ENCODE measurements at places on chromosomes 3 and 15.

- no peak for DNase-seq
Observed at GRCh38 chr3:18679238-18679637, 254.1 kb upstream of the SATB1 start.

DNA sequence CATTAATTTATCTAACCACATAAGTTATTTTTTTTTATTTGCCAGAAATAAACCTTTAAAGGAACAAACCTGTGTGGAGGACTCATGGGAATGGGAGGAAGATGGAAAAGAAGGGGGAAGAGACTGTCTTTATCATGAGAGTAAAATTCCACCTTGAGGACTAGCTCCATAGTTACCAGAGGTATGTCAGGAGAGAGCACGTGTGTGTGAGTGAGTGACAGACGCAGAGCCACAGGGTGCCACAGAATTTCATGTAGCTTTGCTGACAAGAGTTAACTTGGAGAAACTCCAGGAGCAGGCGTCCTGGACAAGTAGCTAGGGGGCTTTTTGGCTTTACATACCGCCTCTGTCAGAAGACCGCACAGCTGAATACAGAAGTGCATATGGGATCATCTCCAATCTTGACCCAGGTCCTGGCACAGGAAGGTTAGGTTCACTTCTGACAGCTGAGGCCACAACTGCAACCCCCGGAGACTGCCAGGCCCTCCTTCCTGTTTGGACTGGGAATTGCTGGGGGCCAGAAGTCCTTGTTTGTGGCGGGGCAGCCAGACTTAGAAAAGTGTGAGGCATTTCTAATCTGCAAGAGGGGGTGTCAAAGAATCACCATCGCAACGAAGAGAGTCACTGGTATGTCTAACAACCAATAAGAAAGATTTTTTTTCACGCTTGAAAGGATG is 197.8 kb upstream of the TPM1 start:
- no peak for DNase-seq

- no peak for DNase-seq
Observed at GRCh38 chr3:141814375-141814774, 51.2 kb downstream of the GRK7 start.

DNA sequence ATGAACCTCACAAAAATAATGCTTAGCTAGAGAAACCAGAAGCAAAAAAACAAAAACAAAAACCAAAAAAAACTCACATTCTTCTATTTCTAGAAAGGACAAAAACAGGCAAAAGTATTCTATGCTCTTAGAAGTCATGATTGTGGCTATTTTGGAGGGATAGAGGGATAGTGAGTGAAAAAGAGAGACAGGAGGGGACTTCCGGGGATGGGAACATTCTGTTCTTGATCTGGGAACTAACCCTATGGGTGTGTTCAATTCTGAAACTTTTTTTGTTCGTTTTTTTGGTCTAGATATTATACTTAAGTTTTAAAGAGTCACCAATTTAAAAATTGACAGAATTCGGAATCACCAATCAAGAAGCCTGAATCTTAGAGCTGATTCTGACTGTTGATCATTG is 120.0 kb upstream of the TPM1 start:
- no peak for DNase-seq

GRCh38 chr3:43081796-43082195 is 24.1 kb downstream of the POMGNT2 start:
- DNase-seq = no peak

DNA sequence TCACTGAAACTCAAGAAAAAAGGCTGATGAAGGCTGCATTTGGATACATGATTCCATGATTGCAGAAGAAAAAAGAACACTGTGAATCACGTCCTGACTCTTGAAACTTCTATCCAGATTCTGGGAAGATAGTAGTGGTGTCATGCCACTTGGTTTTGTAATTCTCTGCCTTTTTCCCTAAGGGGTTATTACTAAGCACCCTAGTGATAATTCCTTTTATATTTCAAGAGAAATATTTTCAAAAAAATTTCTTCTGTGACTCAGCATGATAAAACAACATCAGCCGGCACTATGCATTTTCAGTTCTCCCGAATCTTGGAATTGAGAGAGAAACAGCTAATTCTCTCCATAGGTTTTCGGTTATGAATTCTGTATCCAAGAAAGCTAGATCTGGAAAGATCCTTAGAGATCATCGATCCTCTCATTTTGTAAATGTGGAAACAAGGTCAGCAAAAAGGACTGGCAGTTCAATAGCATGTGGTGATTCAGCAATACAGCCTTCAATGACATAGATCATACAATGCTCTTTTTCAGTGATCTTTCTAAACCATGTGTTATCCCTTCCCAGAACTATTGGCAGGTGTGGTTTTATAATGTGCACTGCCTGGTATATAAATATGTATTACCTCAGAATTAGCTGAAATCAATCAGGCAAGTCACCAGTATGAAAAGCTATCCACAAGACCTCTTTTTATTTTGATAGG is 42.6 kb upstream of the TP63 start:
- DNase-seq = no peak

DNA sequence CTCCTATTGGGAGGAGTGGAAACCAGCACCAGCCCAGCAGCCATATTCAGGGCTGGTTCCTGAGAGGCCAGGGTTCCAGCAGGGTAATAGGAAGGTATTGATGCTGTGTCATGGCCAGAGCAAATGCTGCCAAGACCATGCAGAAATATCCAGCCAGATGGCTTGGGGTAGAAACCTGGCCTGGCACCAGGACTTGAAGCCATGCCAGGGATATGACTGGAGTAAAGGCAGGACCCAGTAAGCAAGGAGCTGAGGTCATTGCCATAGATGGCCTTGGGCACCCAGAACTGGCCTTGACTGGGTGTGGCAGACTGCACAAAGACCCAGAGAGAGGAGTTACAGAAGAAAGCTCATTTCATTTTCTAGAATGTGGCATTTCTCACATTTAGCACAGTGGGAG is 257.6 kb upstream of the GOLGA6L4 start:
- DNase-seq = no peak

DNA sequence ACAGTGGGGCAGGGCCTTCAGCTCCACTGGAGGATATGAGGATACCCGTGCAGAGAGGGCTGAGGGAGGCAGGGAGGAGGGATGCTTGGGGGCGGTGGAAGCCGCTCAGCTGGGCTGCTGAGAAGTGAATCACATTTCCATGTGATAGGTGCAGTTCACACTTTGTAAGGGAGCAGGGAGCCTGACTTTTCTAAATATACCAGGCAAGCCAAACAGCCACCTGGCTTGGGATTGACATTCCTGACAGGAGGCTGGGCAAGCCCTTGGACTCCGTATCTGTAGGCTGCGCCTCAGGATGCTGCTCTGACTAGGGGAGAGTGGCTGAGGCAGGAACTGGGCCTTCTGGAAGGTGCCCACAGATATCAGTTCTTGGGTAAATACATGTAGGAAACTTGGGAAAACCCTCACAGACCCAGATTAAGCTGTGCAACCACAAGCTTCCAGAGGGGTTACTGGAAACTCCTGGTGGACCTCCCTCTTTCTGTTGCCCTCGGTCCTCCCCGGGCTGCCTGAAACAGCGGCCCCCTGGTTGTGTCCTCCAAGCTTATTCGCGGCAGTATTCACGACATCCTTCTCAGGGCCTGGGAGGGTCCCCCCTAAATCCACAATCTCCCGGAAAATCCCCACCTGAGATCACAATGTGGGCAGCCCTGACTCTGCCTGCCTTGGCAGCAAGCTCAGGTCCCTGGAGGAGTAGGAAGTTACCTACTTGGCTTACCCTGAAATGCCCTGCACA is 33.0 kb upstream of the ADCY5 start:
- no peak for DNase-seq

GRCh38 chr3:142987080-142987700 is 14.2 kb upstream of the U2SURP start:
- DNase-seq = no peak

GRCh38 chr3:20104167-20104661 is 64.0 kb downstream of the KAT2B start:
- no peak for DNase-seq

DNA sequence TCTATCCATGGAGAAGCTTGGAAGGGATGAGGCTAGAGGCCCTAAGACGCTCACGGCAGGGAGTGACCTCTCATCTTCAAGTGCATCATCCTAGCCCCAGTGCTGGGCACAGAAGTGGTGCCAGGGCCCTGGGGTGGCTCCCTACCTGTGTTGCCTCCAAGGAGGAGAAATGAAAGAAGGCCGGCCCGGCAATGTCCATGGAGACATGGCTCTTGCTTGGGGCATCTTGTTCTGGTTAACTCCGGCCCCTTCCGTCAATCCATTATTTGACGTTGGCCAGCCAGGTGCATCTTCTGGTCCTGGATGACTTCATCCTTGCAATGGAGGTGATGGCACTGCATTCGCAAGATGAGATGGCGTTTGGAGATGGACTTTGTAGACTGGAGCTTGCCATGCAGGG is 83.2 kb upstream of the ALDH1L1 start:
- DNase-seq = no peak

GRCh38 chr3:90253131-90253530 is 1145.7 kb downstream of the EPHA3 start:
- DNase-seq = no peak

GRCh38 chr3:134445636-134446035 is 40.1 kb downstream of the ANAPC13 start:
- no peak for DNase-seq

DNA sequence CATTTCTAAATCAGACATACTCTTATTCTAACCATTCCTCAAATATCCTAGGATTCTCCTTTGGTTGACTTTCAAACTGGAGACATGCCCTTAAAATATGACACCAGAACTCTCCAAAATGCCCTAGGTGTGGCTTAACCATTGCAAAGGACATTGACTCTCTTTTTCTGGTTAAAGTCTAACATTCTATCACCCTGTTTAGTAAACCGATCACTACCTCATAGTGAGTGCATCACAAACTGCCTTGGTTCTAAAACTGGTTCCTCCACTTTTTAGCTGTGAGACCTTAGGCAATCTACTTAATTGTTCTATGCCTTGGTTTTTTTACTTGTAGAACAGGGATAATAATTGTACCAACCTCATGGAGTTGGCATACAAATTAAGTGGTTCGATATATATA is 224.3 kb downstream of the CDIN1 start:
- no peak for DNase-seq

GRCh38 chr3:115099986-115100571 is 47.0 kb downstream of the ZBTB20 start:
- DNase-seq = peak; percentile 67

DNA sequence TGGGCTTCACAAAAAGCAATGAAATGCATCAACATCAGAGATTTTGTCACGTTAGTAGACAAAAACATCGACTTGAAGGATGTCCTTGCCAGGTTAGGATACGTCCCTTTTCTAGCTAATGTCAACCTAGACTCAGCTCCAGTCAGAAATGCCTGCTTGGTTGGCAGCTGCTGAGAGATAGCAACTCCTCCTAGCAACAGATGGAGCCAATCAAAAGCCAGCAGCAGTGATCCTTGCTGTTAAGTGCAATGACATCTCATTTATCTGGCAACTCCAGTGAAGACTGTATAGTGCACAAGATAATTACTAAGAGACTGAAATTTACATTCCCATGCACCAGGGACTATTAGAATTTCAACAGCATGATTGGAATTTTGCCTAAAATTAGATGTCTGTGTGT is 424.1 kb downstream of the FGF12 start:
- no peak for DNase-seq

GRCh38 chr3:126938520-126939337 is 44.2 kb upstream of the PLXNA1 start:
- DNase-seq = no peak

Data from NCI-H774 (cell line).